ENCODE measurements at places on chromosomes 7 and 10.
A peak's percentile ranks its signal among the peaks of the same experiment; 100 is the strongest.

- no peak for DNase-seq
Measured at GRCh38 chr7:7812112-7812511, 93.7 kb upstream of the RPA3 start.

GRCh38 chr10:38032886-38033285 is 22.4 kb downstream of the ZNF33A start:
- no peak for DNase-seq

GRCh38 chr10:110355922-110356627 is 51.4 kb upstream of the SMNDC1 start:
- DNase-seq = peak; percentile 45

GRCh38 chr7:95397381-95397780 is 1.2 kb upstream of the PON3 start:
- no peak for DNase-seq

DNA sequence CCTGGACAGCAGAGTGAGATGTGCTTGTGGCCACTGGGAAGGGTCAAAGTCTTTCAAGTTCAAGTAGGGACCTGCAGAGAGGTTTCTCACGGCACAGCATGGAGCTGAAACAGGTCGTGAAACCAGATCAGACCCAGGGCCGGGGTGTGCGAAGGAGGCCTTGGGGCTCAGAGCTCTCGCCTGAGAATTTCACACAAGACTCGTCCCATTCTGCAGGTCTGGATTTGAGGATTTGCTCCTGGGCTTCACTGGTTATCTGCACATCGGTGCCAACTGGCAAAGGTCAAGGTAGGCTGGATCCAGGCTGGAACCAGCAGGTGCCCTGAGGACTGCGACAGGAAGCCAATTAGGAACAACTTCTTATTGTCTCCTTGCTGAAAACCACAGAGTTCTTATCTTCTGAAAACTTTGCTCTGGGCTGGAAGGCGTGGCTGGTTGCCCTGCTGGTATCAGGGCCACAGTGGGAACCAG is 24.0 kb upstream of the GTF2I start:
- no peak for DNase-seq

GRCh38 chr10:24617771-24618396 is 105.8 kb downstream of the ARHGAP21 start:
- DNase-seq = peak; percentile 33

DNA sequence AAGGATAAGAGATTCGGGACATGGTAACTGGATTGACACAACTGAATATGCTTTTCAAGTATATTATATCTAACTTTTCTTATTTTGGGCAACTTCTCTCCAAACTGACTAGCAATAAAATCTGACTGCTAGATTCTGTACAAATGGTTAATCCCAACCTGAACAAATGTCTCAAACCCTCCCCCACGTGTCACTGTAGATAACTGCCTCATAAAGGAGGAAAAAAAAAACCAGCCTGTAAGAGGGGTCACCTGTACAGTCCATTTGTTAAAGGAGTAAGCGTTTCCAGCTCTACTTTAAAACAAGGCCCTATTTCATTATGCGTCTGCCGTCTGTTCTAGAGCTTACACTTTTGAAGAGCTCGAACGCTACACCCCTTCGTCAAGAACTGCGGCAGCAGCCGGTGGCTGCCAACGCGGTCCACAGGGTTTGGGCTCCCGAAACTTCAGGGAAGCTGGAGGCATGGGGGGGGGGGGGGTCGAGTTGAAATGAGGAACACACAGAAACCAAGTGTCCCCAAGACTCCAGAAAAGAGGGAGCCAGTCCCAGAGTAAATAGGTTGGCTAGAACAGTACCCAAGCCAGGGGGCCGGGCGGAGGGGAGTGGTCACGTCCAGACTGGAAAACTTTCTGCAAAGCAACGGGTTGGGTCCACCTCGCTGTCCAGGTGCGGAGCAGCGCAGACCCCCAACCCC is 492 bp downstream of the COG5 start:
- DNase-seq = no peak

GRCh38 chr7:32865448-32866030 is 26.0 kb downstream of the KBTBD2 start:
- no peak for DNase-seq

GRCh38 chr10:18313626-18314025 is 173.4 kb downstream of the CACNB2 start:
- no peak for DNase-seq

GRCh38 chr7:71377062-71377461 is 245.1 kb downstream of the GALNT17 start:
- DNase-seq = no peak

GRCh38 chr10:112375721-112376395 is 1.9 kb downstream of the ACSL5 start:
- DNase-seq = no peak

DNA sequence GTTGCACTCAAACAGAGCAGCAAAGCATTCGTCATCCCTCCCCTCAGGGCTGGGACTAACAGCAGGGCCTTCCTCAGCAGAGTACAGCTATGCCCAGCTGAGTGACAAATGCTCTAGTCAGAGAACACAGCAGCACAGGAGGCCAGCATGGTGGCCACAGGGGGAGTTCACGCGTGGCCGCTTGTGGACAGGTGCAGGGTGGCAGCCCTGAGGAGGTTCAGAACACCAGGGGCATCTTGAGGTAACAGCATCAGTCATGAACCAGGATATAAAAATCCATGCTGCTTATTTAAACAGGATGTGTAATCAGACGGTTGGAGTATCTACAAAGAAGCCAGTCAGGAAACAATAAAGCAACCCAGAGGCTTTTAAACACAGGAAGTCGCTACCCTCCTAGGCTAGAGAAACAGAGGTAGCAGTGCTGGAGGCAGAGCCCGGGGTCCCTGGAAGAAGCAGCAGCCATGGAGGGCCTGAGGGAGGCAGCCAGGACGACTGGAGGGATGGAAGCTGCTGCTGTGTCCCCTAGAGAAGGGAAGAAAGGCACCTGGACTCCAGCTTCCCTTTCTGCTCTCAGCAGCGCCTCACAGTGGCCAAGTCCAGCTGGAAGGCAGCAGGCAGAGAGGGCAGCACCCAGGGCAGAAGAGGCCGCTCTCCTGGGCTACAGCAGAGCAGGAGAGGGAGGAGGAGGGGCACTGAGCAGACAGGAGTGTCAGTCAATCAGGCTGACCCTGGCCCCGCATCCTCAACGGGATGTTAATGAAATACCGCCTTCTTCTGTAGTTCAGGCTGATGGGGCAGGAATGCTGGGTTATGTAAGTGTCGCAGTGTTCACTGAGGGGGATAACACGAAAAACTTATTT is 70.8 kb upstream of the UCN3 start:
- peak; percentile 46 for DNase-seq

GRCh38 chr10:63738410-63738809 is 217.2 kb downstream of the REEP3 start:
- DNase-seq = no peak

DNA sequence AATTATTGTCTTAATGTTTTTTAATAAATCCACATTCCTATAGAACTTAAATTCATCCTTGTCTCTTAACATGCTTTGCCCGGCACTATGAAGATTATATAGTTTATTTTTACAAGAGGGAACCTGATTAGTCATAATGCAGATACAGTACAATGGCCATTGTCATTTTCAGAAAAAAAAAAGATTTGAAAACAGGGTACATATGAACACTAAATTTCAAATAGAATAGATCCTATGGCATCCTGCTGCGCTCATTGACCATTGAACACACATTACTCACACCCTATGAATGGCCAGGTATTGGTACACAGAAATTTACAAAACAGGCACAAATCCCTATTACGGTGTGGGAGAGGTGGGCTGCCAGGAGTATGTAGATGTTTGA is 2.0 kb upstream of the KLF6 start:
- no peak for DNase-seq
